Suprapubic skin (tissue), 4 donors: ENCODE measurements at places on chromosomes 6 and 20. TPM values are rescaled to one million over a fixed set of nuclear protein-coding genes. Genes with fewer than 3 reads are reported as not detected.

OR2B6 gene
- not detected for total RNA-seq

DNA sequence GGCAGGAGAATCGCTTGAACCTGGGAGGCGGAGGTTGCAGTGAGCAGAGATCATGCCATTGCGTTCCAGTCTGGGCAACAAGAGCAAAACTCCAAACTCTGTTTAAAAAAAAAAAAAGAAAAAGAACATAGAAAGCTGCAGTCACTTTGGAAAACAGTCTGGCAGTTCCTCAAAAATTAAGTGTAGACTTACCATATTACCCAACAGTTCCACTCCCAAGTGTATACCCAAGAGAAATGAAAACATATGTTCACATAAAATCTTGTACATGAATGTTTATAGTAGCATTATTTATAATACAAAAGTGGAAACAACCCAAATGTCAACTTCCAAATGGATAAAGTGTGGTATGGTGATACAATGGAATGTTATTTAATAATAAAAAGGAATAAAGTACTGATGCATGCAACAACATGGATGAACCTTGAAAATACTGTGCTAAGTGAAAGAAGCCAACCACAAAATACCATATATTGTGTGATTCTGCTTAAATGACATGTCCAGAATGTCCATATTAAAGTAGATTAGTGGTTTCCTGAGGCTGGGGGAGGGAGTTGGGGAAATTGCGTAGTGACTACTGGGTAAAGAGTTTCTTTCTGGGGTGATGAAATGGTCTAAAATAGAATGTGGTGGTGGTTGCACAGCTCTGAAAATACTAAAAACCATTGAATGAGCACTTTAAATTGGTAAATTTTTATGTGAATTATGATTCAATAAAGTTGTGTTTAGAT lies 62.9 kb downstream of the SUN5 start:
- no peaks in the 10 kb centered on the region for H3K27me3 ChIP-seq
- no peaks in the 10 kb centered on the region for H3K4me1 ChIP-seq
- no peaks in the 10 kb centered on the region for H3K36me3 ChIP-seq
- H3K27ac ChIP-seq, result no peak overlapping the region
- DNase-seq, result no peak
- no peak overlapping the region for H3K4me3 ChIP-seq

ENPP5 gene
- total RNA-seq, result 4.0 TPM

MYLK4 gene
- total RNA-seq, result 3.1 TPM

- no peak overlapping the region for H3K27ac ChIP-seq
- no peaks in the 10 kb centered on the region for H3K4me1 ChIP-seq
- no peak for DNase-seq
- H3K36me3 ChIP-seq, result no peaks in the 10 kb centered on the region
- no peaks in the 10 kb centered on the region for H3K27me3 ChIP-seq
- no peak overlapping the region for H3K4me3 ChIP-seq
Observed at GRCh38 chr6:165229216-165229615, 80.2 kb downstream of the C6orf118 start.

GRCh38 chr6:31216208-31216898 lies 45.9 kb upstream of the POU5F1 start:
- no peaks in the 10 kb centered on the region for H3K27me3 ChIP-seq
- H3K4me1 ChIP-seq, result no peaks in the 10 kb centered on the region
- DNase-seq, result no peak
- no peaks in the 10 kb centered on the region for H3K36me3 ChIP-seq
- H3K4me3 ChIP-seq, result no peak overlapping the region

DNA sequence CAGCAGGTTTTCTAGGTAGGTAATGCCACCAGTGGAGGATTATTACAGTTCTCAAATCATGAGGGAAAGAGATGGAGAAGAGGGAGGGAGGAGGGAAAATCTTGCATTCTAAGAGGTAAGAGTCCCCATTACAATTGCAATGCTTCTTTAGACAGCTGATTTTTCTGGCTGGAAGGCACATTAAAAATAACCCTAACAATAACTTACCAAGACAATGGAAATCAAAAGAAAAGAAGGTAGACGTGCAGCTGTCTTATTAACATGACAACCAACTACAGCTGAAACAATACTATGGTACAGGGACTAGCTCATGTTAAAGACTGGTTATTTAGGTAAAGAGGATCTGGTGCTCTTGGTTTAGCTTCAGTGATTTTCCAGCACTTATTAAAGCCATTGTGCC lies 24.6 kb downstream of the MCUR1 start:
- H3K4me3 ChIP-seq, result no peak overlapping the region
- H3K4me1 ChIP-seq, result peaks cover 4% of the 10 kb centered on the region
- H3K27me3 ChIP-seq, result no peaks in the 10 kb centered on the region
- H3K36me3 ChIP-seq, result peaks cover 25% of the 10 kb centered on the region
